ENCODE measurements at places on chromosomes 3 and 15.

GRCh38 chr3:37920156-37920699 lies 58.5 kb downstream of the CTDSPL start:
- DNase-seq, result no peak

DNA sequence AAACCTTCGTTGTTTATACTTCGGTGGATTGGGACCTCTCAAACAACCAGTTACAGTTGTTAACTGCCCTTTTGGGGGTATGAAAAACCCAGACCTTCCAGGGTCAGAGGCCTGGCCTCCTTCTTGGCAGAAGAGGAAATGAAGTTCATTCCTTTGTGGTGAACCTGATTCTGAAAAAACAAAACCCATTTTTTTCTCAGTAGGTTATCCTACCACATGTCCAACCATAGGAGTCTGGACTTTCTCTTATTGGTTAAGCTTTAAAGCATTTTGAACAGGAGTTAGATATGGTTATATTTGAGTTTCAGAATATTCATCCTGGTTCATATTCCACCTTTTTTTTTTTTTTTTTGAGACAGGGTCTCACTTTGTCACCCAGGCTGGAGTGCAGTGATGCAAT lies 7.2 kb upstream of the LACTB start:
- no peak for DNase-seq

- DNase-seq, result no peak
Observed at GRCh38 chr3:176741664-176742047, 455.6 kb downstream of the TBL1XR1 start.

GRCh38 chr3:50630877-50631276 lies 13.9 kb downstream of the MAPKAPK3 start:
- DNase-seq, result no peak

DNA sequence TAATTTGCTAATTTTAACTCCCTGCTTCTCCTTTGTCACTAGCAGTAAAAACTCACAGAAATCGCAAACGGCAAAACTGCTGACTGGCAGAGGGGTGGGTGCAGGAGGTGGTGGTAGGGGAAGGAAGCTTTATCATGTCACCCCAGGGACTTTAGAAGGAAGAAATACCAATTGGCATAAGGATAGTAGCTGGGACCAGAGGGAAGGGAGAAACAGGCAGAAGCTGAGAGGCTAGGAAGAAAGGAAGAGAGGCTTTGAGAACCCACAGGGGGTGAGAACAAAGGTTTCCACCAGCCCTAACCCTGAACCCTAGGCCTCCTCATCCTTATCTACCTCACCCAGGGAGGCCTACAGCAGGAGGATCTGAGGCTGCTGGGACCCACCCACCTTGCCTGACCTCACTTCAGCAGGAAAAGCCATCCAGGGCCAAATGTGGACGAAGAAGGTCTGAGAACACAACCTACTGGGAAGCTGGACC lies 10.7 kb downstream of the ITGB5 start:
- no peak for DNase-seq

DNA sequence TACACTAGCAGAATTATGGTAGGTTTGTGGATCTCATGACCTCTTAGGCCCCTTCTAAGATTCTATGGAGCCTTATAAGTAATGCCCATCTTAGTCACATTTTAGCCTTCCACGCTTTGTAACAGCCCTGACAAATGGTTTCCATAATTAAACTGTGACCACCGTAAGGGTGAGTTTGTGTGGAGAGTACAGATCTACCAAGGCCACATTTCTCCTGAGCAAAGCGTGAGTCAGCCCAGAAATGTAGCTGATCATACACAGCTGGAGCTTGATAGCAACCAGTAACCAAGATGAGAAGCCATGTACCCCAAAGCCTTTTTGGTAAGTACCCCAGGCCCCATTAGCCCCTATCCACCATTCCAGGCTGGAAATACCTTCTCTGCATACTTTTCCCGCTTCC lies 31.7 kb downstream of the CHAC1 start:
- peak; percentile 85 for DNase-seq

DNA sequence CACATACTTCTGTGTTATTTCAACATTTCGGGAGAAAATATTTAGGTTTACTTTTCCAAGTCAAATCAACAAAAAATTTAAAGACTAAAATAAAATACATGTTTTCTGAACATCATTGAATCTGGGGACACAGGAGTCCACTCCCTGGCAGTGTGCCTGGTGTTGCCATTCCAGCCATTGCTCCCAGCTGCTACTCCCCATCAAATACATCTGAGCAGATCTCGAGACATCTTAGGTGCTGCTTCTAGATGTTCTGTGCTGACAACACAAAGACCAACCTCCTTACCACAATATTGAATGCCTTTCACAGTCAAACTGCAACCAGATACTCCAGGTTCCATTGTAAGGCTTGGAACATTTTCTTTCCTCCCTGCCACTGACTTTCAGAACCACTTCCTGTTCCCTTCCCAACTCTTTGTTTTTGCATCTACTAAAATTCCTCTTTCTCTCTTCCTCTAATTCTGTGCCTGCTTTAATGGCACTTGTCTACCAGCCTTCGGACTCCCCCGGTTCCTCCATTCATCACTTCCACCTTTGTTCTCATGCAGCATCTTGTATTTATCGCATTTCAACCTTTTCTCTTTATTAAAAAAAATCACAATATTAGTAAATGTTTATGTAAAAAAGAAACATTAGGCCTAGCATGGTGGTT lies 81.1 kb upstream of the SLC4A7 start:
- no peak for DNase-seq

- no peak for DNase-seq
Observed at GRCh38 chr15:99997112-99997651, 263.9 kb upstream of the LYSMD4 start.

GRCh38 chr3:40317061-40317855 lies 7.8 kb downstream of the EIF1B start:
- DNase-seq, result no peak

DNA sequence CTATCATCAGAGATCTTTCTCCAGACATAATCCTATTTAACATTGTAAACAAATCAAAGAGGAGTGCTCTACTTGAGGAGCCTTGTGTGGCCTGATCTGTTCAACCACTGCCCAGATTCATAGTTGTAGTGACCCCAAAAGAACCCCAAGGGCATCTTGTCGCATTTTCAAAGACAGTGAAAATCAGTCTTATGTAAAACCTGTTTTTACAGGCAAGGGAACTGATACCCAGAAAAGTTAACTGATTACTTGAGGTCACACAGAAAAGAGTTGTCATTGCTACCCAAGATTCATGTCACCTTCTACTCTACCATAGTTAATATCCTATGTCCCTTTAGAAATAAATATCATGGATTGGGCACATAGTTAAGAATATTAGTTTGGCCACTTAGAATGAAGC lies 40.5 kb upstream of the ARPP21 start:
- DNase-seq, result no peak

GRCh38 chr3:79383402-79384012 lies 384.3 kb downstream of the ROBO1 start:
- DNase-seq, result no peak

DNA sequence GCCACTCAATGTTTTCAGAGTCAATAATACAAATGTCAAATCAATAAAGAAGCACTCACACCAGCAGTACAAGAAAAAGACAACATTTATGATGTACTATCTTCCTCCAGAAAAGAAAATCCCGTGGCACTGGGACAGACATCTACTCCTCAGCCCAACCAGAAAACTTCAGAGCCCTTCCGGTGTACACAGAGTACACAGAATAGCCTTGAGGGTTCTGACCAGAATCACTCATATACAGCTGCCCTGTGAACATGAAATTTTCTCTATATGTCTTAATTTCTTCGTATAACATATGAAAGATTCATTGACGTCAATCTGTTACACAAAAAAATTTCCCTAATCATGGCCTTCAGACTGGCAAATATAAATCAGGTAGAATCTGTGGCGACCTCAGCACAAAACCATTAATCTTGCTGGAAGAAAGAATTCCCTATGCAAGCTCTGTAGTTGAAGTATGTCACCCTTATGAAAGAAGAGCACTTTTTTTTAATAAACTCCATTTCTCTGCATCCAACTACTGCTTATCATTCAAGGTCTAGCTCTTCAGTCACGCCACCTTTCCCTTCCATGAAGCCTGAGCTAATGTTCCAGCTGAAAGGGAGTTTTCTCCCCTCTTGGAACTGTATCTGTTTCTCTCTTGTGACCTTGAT lies 53.8 kb upstream of the PLAAT1 start:
- DNase-seq, result no peak
